ENCODE measurements at places on chromosomes 5 and 9.

DNA sequence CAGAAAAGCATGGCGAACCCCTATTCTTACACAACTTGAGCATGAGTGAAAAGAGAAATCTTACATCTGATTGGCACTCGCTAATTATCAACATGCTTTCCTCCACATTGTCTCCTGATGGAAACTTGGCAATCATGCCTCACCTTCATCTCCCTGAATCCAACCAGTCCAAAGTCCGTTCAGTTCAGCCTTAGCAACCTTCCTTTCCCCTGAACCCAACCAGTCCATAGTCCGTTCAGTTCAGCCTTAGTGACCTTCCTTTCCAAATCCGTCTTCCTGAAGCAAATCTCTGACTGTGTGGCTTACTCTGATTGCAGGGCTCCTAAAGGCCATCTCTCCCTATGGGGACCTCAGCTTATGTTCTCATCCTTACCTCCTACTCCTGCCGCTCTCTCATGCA is 538.3 kb upstream of the CLINT1 start:
- DNase-seq: no peak

GRCh38 chr9:91802391-91802790 is 147.6 kb downstream of the ROR2 start:
- no peak for DNase-seq

- no peak for DNase-seq
Measured at GRCh38 chr5:169404223-169404622, 103.3 kb upstream of the SLIT3 start.

DNA sequence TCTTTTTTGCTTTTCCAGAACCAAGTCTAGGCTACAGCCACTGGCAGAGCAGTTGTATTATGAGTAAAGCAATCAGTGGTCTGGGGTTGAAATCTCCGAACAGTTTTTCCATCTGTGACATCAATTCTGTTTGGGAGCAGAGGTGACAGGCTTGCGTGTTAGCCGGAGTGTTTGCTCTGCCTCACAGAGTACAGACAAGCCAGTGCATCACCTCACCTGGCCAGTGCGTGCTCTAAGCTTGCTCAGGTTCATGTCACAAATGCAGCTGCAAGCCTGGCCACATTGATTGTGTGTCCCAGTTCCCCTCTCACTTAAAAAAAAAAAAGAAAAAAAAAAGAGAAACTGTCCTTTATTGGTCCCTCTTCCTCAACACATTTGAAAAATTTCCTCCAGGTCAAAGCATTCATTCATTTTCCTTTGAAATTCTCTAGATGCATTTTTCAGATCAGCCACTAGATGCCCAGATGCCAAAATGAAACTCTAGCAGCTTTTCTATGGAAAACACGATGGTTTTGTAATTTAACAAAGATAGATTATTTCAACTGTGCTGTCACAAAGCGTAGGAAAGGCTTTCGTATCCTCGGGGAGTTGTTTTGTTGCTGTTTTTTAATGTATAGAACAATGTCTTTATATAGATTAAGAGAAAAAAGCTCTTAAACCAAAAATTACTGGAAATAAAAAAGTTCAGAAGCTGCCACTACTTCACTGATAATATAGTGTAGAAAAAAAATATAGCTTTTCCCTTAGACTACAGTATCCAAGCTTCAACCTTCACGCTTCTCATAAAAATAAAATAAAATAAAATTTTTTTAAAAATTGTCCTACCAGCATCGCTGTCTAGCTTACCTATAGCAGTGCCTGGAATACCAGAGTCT is 585.5 kb downstream of the TLE1 start:
- no peak for DNase-seq

- no peak for DNase-seq
Measured at GRCh38 chr5:151449297-151449696, 1.9 kb downstream of the SLC36A1 start.

DNA sequence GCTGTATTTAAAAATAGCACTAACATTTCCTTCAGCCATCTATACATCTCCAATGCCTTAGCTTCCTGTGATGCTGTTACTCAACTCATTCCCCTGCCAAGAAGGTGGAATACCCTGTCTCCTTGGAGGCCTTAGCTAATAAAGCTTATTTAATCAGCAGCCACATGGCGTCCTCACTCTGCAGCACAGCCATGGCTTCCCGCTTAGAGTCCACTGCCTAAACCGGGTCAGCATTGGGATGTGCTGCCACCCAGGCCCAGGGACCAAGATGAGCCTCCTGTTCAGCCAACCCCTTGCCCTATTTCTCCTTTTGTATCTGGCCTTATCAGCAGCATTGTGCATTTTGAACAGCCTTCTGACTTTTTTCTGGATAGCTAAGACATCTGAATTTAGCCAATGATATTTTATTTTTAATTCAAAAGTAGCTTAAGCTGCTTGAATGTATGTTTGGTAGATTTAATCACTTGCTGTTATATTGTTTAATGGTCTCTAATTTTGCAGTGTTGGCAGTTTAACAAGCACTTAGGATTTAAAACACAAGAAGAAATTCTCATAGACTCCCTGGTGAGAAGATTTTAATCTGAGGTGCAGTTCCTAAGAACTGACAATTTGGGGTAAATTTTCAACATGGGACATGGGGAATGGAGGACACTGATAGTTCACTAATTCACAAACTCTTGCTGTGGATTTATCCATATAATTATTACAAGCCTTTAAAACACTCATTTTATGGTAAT is 113.0 kb downstream of the RPS23 start:
- no peak for DNase-seq

DNA sequence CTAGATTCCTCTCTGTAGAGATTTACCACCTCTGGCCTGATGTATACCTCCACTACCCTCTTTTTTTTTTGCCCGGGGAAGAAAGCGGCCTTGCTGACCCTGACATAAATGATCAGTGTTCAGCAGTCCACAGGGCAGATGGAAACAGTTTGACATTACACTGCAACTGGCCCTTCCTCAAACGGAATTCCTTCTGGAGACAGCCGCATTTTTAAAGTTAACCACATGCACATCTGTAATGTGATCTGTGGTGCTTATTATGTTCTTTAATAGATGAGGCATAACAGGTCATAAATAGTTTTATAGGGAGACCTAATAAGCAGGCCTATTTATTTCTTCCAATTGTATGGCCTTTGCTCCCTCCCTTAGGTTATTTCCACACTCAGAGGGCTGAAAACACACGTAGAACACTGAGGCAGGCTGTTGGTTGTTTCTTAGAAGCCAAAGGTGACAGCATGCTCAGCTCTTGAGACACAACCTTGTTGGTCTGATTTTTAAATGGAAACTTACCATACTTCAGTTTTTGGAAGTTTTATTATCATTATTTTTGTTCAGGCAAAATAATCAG is 84.0 kb upstream of the APC start:
- no peak for DNase-seq

- DNase-seq: no peak
Measured at GRCh38 chr5:134539732-134540131, 14.3 kb downstream of the JADE2 start.

- DNase-seq: no peak
Measured at GRCh38 chr5:88666761-88667495, 216.1 kb downstream of the MEF2C start.

DNA sequence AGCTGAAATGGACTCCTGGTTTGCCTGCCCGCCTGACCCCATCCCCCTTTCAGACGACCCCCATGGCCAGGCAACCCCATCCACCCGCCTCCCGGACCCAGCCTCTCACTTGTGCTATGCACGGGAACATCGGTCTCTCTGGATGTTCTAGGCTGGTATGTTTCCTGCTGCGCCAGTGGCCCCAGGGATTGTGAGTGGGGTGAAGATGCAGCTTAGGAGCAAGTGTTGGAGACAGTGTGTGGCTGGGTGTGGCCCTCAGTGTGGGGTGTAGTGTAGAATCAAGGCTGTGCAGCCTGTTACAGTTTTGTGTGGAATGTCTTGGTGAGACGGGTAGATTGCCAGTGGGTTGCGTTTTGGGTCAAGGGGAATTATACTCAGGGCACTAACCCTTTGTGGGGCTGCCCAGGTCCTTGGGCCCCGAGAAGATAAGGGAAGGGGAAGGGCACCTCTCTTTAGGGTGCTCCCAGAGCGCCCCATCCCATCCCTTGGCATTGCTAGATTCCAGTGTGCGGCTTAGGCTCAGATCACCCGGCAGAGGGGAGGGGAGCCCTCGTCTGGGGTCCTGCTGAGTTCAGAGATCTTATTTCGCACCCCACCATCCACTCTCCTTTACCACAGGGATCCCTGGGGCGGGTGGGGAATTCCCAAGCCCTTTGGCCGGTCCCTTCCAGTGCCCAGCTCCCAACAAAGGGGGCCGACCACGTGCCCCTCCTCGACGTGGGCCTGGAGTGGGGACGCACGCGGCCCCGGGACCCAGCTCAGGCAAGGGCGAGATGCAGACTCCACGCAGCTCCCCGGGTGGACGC is 4.6 kb downstream of the IER5L start:
- DNase-seq: no peak

DNA sequence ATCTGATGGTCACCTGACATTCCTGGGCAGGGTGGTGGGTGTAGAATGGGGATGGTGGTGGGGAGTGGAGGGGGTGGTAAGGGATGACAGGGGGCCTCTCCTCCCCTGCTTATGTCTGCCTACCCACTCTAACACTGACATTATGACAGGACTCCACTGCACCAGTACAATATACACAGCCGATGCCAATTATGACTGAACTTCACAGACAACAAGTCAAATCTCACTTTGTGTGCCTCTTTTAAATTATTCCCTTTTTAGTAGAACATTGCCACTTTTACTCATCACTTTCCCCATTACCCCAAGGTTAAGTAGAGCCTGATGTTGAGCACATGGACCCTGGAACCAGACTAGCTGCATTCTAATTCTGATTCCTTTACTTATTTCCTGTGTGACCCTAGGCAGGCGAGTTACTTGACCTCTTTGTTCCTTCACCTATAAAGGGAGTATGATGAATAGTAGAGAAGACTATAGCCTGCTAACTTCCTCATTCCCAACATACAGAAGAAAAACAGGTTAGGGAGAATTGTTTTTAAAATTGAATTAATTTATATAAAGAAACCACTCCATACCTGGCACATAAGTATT is 464.7 kb downstream of the DMRT2 start:
- no peak for DNase-seq

DNA sequence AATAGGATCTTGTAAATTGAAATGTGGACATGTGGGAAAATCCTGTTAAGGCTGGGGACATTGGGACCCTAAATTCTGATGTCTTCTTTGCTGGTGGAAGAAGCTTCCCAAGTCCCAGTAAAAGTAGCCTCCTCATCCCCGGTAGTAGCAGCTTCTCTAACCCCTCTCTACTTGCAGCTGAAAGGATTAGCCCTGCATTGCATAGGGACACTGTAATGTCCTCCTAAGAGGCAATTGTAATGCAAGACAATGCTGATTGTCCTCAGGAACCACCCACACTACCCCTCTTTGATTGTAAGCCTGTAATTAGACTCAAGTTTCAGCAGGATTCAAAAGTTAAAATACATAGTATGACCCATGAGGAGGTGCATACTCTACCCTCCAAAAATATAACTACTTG is 1938.4 kb upstream of the C9orf72 start:
- no peak for DNase-seq

- no peak for DNase-seq
Measured at GRCh38 chr9:98334796-98335195, 79.3 kb upstream of the TBC1D2 start.

GRCh38 chr9:123348317-123348992 is 7.5 kb upstream of the CRB2 start:
- no peak for DNase-seq

GRCh38 chr5:41335596-41336181 is 122.4 kb upstream of the C6 start:
- no peak for DNase-seq

DNA sequence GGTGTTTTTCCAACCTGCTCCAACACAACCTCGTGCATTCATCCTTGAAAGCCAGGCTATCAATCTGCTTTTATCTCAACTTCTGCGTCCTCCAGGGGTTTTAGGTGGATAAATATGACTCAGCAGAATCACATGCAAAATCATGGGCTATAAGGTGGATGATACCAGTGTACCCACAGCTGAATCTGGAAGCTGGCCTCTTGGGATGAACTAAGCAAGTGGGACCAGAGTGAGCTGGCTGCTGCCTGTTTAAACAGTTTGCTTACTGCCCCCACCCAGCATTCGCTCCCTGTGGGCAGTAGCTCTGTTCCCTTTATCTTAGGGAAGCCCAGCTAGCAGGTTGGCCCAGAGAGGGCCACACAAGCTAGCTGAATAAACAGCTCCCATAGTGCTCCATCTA is 194.0 kb downstream of the CRB2 start:
- no peak for DNase-seq

- DNase-seq: peak; percentile 63
Measured at GRCh38 chr5:32092938-32093812, 80.9 kb downstream of the GOLPH3 start.

DNA sequence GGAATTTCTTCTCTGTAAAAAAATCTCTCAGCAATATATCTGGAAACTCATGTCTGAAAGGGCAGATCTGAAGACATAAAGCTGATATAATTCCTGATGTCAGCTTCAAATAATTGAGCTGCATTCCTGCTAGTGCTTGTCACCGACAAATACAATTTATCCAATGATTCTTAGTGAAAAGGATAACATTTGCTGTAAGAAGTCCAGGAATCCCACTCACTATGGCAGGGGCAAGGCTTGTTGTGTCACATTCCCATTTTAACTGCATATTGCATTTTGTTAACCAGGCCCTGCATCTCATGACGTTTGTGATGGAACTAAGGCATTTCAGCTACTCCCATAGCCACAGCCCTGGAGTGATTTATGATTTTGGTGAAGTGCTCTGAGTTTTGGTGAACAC is 160.1 kb upstream of the DAB2 start:
- no peak for DNase-seq

DNA sequence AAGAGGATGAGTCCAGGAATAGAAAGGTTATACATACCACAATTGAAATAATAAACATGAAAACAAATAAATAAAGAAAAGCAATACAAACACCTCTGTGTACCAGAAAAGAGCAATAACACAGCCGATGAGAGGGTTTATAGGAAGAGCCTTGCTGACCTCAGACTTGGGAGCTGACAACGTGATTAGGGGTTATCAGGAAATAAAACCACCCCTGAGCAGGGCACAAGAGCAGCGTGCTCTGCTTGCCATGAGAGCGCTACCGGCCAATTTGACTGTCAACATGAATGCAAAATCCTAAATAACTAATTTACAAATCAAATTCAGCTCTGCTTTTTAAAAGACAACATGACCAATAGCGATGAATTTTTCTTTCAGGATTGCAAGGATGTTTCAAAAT is 2.6 kb upstream of the FREM1 start:
- no peak for DNase-seq

GRCh38 chr9:37953775-37954437 is 50.0 kb upstream of the SLC25A51 start:
- DNase-seq: no peak

DNA sequence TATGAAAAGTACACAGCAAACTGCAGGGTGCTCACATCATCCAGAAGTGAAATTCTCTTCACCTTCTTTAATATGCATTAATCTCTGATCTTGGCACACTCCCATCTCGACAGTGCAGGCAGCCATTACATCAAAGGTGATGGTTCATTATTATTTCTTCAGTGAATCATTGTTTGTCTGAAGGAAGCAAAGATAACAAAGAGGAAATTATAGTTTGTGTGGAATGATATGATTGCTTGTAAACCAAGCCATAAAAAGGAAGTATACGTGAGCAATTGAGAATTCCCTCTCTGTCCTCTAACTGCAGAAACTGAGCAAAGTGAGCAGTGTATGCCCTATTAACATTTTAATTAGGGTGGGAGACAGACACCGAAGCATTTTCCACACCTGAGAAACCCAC is 171.6 kb upstream of the PPP1R2B start:
- DNase-seq: no peak
